ENCODE measurements at places on chromosomes 6 and 20.

DNA sequence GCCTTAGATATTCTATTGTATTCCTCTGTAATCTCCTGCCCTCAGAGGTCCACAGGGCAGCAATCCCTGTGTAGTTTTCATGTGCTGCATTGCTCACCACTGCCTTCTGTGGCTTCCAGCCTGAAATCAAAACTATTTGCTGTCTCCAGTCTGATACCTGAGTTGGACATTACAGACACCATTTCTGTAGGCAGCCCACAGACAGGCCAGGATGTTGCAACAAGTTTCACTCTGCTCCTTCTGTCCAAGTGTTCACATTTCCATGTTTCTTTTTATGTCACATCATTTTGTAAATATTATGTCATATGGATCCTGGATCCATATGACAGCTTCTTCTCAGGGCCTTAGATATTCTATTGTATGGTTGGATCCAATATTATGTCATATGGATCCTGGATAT is 21.7 kb downstream of the ECI2 start:
- DNase-seq, result peak; percentile 19

DNA sequence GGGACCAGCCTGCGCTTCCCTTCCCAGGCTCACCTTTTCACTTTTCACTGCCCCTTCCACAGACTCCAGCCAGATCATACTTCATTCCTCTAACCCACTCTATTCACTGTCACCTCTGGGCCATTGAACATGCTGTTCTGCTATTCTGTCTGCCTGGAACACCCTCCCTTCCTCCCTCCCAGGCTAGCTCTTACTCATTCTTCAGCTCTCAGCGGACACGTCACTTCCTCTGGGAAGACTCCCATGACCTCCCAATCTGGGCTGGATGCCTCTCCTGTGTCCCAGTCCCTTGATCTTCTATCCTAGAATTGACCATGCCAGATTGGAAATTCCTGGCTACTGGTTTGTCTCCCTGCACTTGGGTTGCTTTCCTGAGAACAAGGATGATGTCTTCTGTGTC is 5.0 kb downstream of the SLC12A5 start:
- no peak for DNase-seq

DNA sequence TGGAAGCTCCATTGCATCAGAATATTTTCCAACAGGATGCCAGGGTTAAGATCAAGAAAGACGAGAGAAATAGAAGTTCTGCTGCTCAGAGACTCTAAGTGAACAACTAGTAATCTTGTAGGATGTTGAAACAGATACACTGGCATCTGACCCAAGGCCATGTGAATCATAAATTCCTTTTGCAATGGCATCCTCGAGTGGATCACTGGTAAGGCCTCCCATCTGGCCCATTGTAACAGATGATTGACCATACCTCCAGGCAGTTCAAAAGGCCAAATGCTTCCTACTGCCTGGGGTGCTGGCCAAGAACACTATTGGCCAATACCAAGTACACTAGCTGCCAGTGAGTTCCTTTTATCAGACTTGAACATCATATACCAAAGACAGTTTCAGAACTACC is 9.9 kb upstream of the SLC17A3 start:
- DNase-seq, result peak; percentile 91

GRCh38 chr6:19719691-19720128 is 117.5 kb upstream of the ID4 start:
- DNase-seq, result peak; percentile 61

GRCh38 chr20:59247731-59248684 is 52.4 kb upstream of the EDN3 start:
- no peak for DNase-seq

DNA sequence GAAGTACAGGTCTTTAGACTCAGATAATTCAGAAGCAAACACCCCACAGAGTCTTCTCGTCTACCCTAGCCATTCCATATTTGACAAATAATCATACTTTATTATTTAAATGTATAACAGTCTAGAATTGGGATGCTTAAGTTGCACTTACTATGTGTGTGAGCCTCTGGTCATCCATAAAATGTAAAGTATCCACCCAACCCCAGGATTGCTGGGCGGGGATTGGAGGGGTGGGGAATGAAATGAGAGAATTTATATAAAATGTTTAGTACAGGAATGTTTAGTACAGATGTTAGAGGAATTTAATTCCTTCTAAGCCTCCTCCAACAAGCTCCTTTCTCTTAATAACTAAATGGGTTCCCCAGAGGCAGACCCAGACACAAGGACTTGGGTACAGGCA is 16.9 kb downstream of the BNIP5 start:
- DNase-seq, result no peak

GRCh38 chr20:62386383-62387218 is at the start of gene RPS21:
TSS of gene RPS21 (plus strand) at chr20:62387103. CDS start at chr20:62387339, 236 bp downstream.
- DNase-seq, result peak; percentile 97

DNA sequence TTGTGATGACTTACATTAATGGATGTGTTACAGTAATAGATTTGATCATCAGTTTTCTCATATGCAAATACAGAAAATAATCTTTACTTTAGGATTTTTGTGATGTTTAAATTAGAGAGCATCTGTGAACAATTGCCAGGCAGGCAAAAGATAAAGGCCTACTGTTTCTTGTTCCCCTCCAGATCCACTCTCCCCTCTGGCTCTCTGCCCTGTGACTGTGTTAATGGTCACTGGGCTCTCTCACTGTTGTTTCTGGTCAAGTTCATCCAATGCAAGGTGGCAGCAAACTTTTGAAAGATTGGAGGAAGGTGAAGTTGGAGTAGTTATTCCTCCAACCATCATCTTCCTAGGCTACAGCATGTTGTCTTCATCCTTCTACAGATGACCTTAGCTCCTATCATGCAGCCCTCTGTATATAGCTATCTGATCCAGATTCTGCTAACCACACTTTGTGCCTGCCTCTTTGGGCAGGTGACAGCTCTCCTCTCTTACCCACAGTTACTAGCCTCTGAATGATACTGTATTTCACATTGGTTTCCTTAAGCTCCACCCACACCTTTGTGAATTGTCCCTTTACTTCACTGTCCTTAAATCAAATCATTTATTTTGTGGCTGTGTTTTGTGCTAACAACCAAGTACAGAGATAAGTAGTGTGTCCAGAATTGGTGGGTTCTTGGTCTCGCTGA is 48.9 kb upstream of the ARG1 start:
- no peak for DNase-seq

GRCh38 chr20:4787069-4787468 is 65.4 kb downstream of the PRND start:
- peak; percentile 4 for DNase-seq

DNA sequence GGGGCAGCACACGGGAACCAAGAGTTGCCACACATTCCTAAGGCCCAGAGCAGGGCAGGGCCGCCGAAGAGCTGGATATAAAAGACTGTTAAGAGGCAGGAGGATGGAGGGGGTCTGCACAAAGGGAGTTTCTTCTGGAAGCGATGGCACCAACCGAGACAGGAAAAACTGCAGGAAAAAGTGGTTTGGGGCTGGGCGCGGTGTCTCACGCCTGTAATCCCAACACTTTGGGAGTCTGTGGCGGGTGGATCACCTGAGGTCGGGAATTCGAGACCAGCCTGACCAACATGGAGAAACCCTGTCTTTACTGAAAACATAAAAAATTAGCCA is 41.8 kb downstream of the SSR1 start:
- DNase-seq, result no peak

DNA sequence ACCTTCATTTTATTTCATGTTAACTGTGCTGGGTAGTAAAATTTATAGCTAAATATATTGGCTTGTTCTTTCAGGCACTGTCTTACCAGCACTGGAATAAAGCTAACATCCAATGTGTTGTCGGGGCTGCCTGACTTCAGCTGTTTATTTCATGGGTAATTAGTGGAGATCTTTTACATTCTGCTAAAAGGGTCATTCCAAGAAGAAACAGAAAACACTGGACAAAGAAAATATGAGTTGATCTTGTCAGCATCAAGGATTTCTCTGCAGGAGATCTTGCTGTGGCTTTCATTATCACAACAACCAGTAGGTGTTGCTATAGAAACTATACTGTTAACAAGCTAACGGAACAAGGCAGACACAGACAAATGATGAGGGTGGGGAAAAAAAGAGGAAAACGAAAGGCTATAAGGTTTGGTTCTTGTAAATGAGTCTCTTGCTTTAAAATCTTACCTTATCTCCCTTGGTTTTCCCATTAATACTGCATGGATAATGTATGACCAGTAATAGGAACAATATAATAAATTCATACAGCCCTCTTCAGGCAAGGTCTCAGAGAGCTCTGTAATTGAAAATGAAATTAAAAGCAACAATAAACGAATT is 206.8 kb downstream of the SIM1 start:
- DNase-seq, result peak; percentile 70

GRCh38 chr20:11379257-11380011 is 538.3 kb upstream of the BTBD3 start:
- DNase-seq, result no peak

DNA sequence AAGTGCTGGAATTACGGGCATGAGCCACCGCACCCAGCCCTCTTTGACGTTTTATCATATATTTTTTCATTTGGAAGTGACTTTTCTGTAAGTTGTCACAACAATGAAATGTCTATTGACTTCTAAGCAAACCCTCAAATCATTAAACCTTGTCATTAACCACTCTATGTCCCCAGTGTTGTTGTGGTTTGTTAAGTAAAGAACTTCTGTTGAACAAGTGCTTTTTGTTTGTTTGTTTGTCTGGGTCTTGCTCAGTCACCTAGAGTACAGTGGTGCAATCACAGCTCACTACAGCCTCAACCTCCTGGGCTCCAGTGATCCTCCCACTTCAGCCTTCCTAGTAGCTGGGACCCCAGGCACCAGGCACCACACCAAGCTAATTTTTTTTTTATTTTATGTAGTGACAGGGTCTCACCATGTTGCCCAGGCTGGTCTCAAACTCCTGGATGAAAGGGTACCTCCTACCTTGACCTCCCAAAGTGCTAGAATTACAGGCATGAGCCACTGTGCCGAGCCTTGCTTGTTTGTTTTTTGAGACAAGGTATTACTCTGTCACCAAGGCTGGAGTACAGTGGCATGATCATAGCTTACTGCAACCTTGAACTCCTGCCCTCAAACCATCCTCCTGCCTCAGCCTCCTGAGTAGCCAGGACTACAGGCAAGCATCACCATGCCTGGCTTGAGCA is 57.6 kb upstream of the LOC128125822 start:
- no peak for DNase-seq

GRCh38 chr20:51354769-51355319 is 187.7 kb downstream of the NFATC2 start:
- peak; percentile 29 for DNase-seq

GRCh38 chr6:40997234-40997957 is 41.6 kb downstream of the UNC5CL start:
- peak; percentile 39 for DNase-seq

DNA sequence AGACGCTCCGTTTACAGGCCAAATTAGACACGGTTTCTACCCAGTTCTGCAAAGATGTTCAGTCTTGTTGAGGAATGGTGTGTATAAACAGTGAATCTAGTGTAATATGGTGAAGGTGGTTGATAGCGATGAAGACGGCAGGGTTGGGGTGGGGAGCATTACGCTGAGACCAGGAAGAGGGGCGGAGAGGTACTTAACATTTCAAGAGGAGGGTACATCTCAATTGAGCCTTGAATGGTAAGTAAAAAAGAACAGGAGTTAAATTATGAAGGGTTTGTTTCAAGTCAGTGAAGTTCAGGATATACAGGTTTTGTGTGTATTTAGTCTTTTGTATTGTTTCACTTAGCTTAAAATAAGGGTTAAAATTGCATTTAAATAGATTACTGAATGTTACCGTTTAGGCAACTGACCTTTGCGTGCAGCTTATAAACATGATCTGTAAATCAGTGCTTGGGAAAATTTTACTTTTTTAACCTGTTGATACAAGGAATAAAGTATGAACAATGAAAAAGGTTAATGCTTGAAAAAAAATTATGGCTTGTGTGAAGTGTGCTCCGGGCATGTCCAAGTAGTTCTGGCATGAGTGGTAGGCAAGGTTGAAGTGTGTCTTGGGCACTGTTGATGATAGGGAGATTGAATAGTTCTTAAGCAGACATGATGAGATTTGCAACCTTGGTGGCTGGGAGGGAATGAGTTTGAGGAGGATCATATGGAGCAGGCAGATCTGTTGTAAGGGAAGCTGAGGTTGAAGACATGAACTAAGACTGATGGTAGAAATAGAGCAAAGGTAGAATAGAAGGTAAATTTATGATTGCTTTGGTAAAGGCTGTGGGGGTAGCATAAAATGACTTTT is 842 bp downstream of the POLR1C start:
- no peak for DNase-seq

GRCh38 chr20:41287327-41287726 is 30.2 kb downstream of the ZHX3 start:
- peak; percentile 69 for DNase-seq

GRCh38 chr6:150620244-150620643 is 20.6 kb downstream of the PLEKHG1 start:
- no peak for DNase-seq

- no peak for DNase-seq
These were observed 204.8 kb downstream of the THBS2 start for GRCh38 chr6:169048865-169049205.

DNA sequence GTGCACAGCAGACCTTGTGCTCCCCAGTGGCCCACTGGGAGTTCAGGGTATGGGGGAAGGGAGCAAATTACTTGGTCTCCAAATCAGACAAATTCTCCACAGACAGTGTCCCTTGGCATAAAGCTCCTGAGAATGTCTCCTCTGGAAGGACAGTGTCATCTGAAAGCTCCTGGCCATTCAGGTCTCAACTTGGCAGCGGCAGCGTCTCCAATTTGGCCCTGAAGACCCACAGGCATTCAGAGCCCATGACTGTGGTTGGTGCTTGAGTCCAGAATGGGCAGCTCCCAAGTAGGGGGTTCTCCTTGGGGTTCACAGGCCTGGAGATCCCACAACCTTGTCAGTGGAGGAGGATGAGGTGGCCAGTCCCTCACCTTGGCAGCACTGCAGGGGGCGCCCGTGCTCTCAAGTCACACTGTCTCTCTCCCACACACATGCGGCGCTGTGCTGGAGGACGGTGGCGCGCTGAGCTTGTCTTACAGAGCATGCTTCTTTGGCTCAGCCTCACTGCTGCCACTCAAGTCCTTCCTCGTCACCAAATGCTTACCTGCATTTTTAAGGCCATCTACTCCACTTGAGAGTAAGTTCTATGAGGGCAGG is 20.7 kb downstream of the DYNLRB1 start:
- DNase-seq, result no peak

DNA sequence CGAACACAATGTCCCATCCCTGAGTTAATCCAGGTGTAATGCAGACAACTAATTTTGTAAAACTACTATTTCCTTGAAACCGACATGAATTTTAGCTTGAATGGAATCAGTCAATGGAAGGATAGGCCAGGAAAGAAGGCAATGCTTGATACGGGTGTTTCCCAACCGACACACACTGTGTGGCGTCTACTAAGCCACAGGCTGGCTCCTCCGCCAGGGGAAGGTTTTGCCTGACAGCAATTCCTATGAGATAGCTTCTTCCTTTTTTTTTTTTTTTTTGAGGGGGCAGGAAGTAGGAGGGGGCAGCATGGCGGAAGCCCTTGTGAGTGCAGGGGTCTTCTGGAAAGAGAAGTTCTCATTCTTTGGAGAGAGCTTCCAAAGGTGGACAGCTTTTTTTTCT is 12.0 kb upstream of the LAMA4 start:
- no peak for DNase-seq

- no peak for DNase-seq
These were observed 16.9 kb upstream of the UQCC2 start for GRCh38 chr6:33728438-33728837.

All from adipocyte (in vitro differentiated cells).